ENCODE measurements at places on chromosomes 13 and 19.
A peak's percentile ranks its signal among the peaks of the same experiment; 100 is the strongest.

DNA sequence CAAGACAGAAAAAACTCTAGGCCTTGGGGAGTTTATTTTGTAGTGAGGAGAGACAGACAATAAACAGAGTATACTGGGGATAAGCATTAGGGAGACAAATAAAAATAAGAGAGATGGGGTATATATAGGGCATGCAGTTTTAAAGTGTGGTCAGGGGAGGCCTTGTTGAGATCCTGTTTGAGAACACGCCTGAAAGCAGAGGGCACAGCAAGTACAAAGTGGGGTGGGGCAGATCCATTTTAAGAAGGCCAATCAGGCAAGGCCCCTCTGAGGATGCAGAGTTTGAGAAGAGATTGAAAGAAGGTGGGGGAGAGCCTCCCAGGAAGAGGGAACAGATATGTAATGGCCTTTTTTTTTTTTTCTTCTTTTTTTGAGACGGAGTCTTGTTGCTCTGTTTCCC is 2.1 kb downstream of the PPP2R1A start:
- DNase-seq = no peak

GRCh38 chr13:57724486-57725272 is 93.1 kb downstream of the PCDH17 start:
- DNase-seq = no peak

DNA sequence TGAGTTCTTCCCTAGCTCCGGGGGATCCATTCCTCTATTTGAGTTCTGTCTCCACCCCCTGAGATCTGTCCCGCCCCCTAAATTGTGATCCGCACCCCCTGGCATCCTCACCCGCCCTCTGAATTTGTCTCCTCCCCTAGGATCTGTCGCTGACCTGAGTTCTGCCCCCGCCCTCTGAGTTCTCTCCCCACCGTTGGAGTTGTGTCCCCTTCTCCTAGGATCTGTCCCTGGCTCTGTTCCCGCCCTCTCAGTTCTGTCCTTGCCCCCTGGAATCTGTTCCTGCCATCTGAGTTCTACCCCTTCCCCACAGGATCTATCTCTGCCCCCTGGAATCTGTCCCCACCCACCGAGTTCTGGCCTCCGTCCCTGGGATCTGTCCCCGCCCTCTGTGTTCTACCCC is 1.0 kb upstream of the SLC17A7 start:
- no peak for DNase-seq

- no peak for DNase-seq
Observed at GRCh38 chr19:1780272-1780958, 27.1 kb downstream of the ONECUT3 start.

GRCh38 chr13:40514802-40515201 is 151.6 kb downstream of the FOXO1 start:
- DNase-seq = no peak

DNA sequence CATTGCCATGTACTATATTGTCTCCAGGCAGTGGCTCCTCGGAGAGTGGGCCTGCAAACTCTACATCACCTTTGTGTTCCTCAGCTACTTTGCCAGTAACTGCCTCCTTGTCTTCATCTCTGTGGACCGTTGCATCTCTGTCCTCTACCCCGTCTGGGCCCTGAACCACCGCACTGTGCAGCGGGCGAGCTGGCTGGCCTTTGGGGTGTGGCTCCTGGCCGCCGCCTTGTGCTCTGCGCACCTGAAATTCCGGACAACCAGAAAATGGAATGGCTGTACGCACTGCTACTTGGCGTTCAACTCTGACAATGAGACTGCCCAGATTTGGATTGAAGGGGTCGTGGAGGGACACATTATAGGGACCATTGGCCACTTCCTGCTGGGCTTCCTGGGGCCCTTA is 624 bp downstream of the GPR32 start:
- no peak for DNase-seq

DNA sequence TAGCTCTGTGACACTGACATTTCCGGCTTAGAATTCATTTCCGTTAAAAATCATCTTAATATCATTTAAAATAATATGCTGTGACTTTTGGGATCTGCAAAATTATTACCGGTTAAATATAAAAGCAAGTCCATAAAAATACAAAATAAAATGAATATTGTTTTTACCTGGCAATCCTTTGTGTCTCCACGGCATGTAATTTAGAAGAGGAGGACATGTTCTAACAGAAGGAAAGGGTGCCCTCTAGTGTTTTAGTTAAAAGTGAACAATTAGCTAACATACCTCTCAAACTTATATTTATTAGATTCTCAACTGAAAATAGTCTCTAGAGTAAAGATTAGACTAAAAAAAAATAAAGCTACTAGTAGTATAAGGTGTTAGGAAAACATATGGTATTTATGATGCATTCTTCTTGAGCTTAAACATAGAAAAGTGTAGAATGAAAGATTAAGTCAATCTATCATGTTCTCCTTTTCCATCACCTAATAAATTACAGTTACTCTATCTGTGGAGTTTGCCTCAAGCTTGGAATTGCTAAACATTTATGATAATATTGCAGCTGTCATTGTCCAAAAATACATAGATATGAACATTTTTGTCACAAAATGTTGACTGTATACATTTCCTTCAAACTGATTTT is 676.7 kb upstream of the SPRY2 start:
- peak; percentile 38 for DNase-seq

DNA sequence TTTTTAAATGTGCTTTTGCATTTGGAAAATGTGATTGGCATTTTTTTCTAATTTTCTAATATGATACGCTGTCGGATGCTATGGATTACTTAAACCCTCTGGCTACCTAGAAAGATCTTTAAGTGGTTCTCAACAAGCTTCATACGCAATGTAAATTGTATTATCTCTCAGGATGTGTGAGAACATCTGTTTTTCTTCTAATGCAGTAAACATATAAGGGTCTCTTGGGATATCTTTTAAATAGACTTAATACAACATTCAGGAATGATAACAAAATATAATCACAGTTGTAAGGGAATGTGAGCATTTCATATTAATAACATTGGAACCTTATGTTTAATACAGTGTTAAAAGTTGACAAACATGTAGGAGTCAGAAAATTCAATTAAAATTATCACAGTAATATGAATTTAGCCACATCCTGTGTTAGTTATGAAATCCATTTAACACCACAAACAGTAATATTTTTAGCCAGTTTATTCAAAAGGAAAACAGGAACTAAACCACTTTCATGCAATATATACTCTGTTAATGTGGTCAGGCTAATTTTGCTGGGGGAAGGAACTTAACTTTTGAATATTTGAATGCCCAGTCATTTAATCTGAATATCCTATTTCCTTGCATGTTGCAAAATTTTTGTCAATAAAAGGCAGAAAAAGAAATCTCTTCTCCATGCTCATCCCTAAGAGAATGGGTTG is 15.0 kb upstream of the ALOX5AP start:
- no peak for DNase-seq

DNA sequence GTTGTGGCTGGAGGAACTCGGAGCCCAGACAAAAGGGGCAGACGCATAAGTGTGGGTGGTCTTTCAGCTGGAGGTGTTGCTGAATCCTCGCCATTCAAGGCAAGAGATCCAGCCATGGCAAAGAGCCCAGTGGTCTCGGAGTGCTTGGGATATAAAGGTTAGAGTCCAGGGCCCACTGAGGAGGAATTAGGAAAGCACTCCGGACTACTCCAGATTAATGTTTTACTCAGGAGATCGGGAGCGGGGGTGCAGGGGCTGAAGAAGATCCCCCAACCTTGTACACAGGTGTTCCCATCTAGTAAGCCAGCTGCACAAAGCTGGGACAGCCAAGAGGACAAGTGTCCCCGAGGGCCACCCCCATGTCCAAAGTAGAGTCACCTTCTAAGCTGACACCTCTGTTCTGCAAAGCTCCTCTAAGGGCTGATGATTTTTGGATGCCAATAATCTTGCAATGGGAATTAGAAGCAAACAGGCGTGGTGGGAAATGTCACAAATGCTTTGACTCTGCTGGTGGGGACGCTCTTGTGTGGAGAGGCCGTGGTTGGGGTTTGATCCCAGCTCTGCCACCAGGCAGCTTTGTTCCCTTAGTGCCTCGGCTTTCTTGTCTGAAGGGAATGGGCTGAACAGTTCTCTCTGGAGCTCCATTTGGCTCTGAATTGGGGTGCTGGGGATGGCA is 194.3 kb upstream of the SOX1 start:
- no peak for DNase-seq

- no peak for DNase-seq
Observed at GRCh38 chr19:12947702-12948611, 2.3 kb downstream of the RAD23A start.

- no peak for DNase-seq
Observed at GRCh38 chr19:6527893-6528543, 2.8 kb upstream of the TNFSF9 start.

GRCh38 chr19:16361254-16361653 is 36.6 kb downstream of the KLF2 start:
- no peak for DNase-seq

DNA sequence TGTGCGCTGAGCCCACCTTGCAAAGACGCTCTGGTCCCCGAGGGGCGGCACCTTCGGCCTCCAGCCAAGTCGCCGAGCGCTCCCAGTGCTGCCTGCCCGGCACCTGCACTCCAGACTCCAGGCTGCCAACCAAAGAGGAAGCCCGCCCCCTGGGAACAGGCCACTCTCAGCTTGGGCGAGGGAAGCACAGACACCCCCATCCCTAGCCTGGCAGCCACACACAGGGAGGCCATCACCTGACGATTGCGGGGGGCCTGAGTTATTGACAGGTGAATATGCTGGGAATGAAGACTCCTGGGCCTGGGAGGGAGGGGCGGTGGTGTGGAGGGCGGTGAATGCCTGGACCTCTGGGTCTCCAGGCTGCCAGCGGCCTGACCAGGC is 10.3 kb upstream of the ZNF492 start:
- no peak for DNase-seq

DNA sequence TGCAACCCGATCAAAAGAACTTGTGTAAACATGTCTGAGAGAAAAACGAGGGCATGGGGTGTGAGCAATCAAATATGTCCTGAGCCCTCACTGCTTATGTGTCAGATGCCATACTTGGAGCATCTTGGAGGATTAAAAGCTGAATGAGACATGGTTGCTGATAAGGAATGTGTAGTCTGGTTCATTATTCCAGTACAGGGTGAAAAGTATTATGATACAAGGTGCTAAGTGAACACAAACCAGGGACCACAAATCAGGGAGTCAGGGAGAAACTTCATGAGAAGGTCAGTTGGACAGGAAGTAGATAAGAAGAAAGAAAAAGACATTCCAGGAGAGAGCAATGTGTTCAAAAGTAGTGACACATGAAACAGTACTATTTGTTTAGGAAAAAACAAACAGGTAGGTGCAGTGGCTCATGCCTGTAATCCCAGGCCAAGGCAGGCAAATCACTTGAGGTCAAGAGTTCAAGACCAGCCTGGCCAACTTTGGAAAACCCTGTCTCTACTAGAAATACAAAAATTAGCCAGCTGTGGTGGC is 2.0 kb upstream of the RCBTB1 start:
- no peak for DNase-seq

GRCh38 chr13:80840316-80840976 is 499.5 kb upstream of the SPRY2 start:
- no peak for DNase-seq

GRCh38 chr19:44646049-44646416 is 2.3 kb downstream of the PVR start:
- DNase-seq = no peak

DNA sequence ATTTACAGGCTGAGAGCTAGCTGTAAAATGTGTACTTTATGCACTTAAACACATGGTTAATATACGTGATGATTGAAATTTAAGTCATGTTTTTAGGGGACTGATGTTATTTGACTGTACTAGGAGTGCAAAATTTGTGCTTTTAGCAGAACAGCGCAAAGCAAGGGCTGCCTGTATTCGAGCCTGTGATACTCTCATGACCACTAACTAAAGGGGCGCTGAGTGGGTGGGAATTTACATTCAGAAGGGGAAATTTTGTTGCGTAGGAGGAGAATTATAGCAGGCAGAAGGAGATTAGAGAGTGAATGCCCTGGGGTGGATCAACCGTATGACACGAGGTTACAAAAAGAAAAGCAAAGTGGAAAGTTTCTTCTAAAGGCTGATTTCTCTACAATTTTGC is 271.8 kb upstream of the HTR2A start:
- no peak for DNase-seq

DNA sequence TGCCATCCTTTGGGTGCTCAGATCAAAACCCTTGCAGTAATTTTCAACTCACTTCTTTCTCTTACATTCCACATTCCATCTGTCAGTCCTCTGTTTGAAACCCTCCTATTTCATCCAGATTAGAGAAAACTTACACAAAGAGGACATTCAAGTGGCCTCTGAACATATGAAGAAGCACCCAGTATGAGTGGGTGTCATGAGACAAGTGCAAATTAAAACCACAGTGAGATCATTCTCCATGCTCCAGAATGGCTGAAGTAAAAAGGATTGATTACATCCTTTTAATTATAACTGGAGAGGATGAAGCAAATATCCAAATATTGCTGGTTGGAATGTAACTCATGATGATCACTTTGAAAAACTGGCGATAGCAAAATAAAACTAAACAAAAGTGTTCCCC is 96.5 kb downstream of the MIPEP start:
- DNase-seq = no peak

GRCh38 chr13:109010912-109011311 is 381.5 kb downstream of the MYO16 start:
- DNase-seq = no peak

- no peak for DNase-seq
Observed at GRCh38 chr19:13942023-13942684, 3.9 kb upstream of the PODNL1 start.
